Renal pelvis (tissue), 12 donors: ENCODE measurements at places on chromosomes 11 and 22. TPM values are rescaled to one million over a fixed set of nuclear protein-coding genes. Genes with fewer than 3 reads are reported as not detected.

The GAB4 gene
- 0.14 TPM for polyA plus RNA-seq

The ROBO4 gene
- 24.8 TPM for polyA plus RNA-seq

The ACRV1 gene
- polyA plus RNA-seq = 0.53 TPM

The OR10G4 gene
- polyA plus RNA-seq = not detected

The GAL gene
- polyA plus RNA-seq = not detected

The SSH3 gene
- polyA plus RNA-seq = 29.8 TPM
